ENCODE measurements at places on chromosomes 2 and 18. TPM values are rescaled to one million over a fixed set of nuclear protein-coding genes. Genes with fewer than 3 reads are reported as not detected.

The UGT1A6 gene
- total RNA-seq, result 1.4 TPM

The MREG gene
- total RNA-seq, result 4.5 TPM

The RAPGEF4 gene
- total RNA-seq, result 9.6 TPM

The CHRNG gene
- not detected for total RNA-seq

The AMER3 gene
- total RNA-seq, result not detected

The SPTBN1 gene
- 456 TPM for total RNA-seq

The CAPN13 gene
- under 0.01 TPM for total RNA-seq
